Body of pancreas (tissue), 4 donors: ENCODE measurements at places on chromosomes 3 and 15. TPM values are rescaled to one million over a fixed set of nuclear protein-coding genes. Genes with fewer than 3 reads are reported as not detected.

Gene ANXA2
- total RNA-seq = 265 TPM

DNA sequence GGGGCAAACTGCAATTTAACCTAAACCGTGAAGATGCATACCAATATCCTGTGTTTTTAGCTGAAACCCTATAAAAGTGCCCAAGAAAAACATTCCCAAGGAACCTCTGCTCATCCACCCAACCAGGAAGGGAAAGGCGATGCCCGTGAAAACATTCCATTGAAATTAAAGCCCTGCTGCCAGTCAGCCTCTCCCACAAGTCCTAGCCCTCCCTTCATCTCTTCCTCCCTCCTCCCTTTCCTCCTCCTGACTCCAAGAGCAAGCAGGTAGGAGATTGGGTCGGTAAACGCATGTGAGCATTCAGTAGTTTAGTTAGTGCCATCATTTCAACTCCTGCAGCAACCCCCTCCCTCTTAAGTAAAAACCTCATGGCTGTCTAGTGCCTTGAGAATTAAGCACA lies 27.7 kb downstream of the HES1 start:
- H3K27ac ChIP-seq = no peak overlapping the region
- H3K27me3 ChIP-seq = no peaks in the 10 kb centered on the region
- H3K36me3 ChIP-seq = no peaks in the 10 kb centered on the region
- peaks cover 63% of the 10 kb centered on the region for H3K4me1 ChIP-seq
- H3K4me3 ChIP-seq = no peak overlapping the region
- DNase-seq = no peak

GRCh38 chr3:195105389-195105788 lies 165.6 kb downstream of the XXYLT1 start:
- peaks cover 8% of the 10 kb centered on the region for H3K4me1 ChIP-seq
- H3K36me3 ChIP-seq = no peaks in the 10 kb centered on the region
- no peaks in the 10 kb centered on the region for H3K27me3 ChIP-seq
- H3K4me3 ChIP-seq = no peak overlapping the region

Gene UBAP1L
- 3.4 TPM for total RNA-seq
